ENCODE measurements at places on chromosomes 2 and 18.

GRCh38 chr2:47629501-47630460 is 153.2 kb upstream of the MSH6 start:
- DNase-seq = no peak

GRCh38 chr2:51624995-51625394 is 593.1 kb upstream of the NRXN1 start:
- peak; percentile 8 for DNase-seq

DNA sequence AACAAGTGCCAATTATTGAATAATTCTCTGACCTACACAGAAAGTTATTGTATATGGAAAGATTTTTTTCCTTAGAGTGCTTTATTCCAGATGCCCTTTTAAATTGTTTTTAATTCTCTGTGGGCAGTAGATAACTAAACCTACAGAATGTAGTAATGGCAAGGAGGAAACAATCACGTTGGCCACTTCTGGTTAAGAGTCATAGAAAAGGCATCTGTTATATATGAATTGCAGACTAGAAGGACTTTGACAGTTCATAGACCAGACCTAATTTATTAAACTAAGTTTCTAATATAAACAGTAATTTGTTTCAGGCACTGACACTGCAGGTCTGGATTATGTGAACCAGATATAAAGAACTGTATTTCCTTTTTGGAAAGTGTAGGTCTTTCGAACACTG is 607.5 kb downstream of the PLCL1 start:
- no peak for DNase-seq

DNA sequence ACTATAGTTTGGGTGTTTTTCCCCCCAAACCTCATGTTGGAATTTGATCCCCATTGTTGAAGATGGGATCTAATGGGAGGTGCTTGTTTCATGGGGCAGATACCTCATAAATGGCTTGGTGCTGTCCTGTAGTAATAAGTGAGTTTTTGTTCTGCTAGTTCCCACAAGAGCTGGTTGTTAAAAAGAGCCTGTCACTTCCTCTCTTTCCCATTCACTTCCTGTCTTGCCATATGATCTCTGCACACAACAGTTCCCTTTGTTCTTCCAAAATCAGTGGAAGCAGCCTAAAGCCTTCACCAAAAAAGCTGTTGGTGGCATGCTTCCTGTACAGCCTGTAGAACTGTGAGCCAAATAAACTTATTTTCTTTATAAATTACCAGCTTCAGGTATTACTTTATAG is 768.2 kb upstream of the VRK2 start:
- no peak for DNase-seq

- peak; percentile 59 for DNase-seq
Observed at GRCh38 chr2:45771261-45771660, 119.8 kb downstream of the PRKCE start.

- DNase-seq = no peak
Observed at GRCh38 chr2:86631846-86632485, 8.3 kb upstream of the RNF103 start.

GRCh38 chr2:65608916-65609315 is 176.5 kb upstream of the SPRED2 start:
- DNase-seq = no peak

- DNase-seq = peak; percentile 24
Observed at GRCh38 chr2:149100739-149101699, 62.5 kb downstream of the LYPD6B start.

DNA sequence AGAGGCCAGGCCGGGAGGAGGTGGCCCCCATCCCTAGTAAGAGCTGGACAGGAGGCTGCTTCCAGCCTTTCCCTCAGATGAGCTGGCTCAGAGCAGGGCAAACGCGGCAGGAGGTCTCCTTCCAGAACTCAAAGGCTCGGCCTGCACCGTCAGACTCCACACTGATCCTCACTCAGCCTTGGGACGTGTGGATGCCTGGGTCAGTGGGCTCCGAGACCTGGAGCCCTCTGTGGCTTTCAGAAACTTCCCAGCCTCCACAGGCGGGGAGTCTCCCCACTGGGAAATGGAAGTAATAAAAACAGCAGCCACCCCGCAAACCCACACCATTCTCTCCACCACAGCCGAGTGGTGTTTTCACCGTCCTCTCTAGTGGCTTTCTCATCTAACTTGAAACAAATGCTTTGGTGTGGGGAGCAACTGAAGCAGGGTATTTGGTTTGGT is 54.3 kb downstream of the INPP5D start:
- DNase-seq = no peak

DNA sequence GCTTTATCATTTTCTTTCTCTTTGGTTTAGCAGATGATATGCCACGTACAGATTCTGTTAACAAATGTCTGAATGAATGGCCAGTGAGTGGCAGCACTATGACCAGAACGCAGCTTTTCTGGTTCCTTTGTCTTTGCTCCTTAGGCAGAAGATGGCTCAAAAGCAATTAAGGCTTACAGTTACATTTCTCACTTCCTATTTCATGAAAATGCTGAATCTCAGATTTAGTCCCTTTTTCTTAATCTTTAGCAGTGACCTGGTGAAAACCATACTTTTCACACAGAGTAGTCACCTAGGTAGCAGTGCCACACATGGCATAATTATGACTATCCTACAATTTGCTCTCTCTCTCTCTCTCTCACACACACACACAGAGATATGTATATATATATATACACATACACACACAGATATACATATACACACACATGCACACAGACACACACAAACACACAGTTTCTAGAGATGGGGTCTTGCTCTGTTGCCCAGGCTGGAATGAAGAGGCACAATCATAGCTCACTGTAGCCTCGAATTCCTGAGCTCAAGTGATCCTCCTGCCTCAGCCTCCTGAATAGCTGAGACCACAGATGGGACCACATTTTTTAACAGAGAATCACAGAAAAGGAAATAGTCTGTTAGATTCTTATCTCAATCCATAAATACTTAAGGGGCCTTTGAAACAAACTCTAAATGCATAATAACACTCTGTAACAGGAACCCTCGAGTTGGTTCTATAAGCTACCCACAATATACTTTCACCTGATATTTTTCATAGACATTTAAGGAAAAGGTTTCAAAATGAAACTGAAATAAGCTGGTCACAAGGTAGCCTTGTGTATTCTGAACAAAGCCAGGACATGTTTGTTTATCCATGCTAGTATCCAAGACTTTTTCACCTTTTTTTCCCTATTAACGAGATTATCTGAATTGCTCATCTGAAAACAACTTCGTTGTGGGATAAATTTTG is 11.6 kb downstream of the PDE6D start:
- no peak for DNase-seq
